RWPE1 (cell line): ENCODE measurements at places on chromosomes 1 and 21.

DNA sequence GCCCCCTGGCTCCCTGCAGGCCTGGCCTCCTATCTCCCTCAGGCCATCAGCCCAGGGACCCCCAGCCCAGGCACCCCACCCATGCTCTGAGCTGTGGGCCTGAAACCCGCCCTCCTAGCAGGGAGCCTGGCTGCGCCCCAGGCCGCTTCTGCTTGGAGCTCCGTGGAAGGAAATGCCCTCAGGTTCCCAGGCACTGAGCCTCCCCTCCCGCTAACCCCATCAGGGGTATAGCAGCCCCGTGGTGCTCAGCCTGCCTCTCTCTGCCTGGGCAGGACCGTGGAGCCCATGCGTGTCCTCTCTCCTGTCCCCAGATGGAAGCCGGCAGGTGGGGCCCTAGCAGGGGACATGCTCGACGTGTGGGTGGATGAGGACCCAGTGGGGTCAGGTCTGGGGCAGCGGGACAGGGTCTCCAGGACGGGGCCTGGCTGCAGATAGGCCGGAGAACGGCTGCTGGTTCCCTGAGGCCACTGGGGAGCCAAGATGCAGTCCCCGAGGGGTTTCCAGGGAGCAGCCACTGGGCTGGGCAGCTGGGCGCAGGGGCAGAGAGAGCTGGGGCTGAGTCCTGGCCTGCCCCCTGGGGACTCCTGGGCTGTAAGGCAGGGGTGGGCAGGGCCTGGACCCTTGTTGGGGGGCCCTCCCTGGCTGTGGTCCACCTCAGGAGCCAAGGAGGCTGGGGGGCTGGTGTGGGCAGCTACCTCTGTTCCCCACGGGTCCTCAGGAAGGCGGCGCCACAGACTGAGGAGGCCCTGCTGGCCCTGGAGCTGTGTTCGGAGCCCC is 75.5 kb downstream of the MORN1 start:
- no peak for DNase-seq

GRCh38 chr1:7039590-7040220 is 254.5 kb downstream of the CAMTA1 start:
- DNase-seq = no peak

GRCh38 chr1:33641104-33641830 is 168.8 kb downstream of the ZSCAN20 start:
- peak; percentile 38 for DNase-seq

- peak; percentile 76 for DNase-seq
Measured at GRCh38 chr1:55140546-55140983, 74.6 kb downstream of the USP24 start.

GRCh38 chr1:243924588-243925349 is 74.7 kb upstream of the AKT3 start:
- DNase-seq = no peak

- no peak for DNase-seq
Measured at GRCh38 chr21:42307106-42307505, 8.1 kb downstream of the TFF3 start.

- no peak for DNase-seq
Measured at GRCh38 chr1:207960346-207960745, 49.4 kb upstream of the CD34 start.

DNA sequence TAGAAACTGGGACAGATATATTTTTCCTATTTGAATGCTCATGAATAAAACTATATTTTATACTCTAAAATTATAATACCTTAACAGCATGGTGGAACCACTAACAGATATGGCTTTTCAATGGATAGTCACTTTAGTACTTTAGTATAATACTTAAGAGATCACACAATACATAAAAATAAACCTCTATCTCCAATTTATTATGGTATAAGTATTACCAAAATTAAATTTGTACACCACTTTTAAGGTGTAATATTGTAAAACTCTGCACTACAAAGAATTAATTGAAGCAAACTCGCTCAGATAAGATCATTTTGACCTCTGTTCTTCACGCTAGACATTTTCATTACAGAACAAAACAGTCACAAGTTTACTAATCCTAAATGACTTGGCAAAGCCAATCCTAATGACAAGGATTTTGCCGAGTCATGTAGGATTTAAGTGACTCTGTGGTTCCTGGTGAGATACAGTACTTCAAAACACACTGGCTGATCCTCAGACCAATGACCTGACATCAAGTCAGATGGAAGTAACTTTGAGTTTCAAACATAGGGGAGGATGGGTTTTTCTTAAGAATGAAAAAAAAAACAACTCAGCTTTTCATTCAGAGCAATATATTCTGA is 200.6 kb downstream of the SMYD3 start:
- DNase-seq = no peak

- peak; percentile 21 for DNase-seq
Measured at GRCh38 chr1:62131093-62131725, 63.4 kb upstream of the L1TD1 start.
